ENCODE measurements at places on chromosomes 7 and 10.

DNA sequence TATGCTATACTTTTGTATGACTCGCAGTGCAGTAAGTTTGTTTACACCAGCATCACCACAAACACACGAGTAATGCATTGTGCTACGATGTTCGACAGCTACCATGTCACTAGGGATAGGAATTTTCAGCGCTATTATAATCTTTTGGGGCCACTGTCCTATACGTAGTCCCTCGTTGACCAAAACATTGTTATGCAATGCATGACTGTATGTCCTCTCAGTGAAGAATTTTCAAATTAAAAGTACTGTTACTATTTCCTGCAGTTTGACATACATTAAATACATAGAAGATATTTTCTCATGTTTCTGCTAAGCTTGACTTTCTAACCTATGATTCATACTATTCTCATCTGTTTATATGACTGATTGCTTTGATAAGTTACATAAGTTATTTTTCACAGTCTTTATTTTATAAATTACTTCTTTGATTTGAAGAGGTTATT, 203.6 kb downstream of the VTI1A start:
- DNase-seq, result no peak

DNA sequence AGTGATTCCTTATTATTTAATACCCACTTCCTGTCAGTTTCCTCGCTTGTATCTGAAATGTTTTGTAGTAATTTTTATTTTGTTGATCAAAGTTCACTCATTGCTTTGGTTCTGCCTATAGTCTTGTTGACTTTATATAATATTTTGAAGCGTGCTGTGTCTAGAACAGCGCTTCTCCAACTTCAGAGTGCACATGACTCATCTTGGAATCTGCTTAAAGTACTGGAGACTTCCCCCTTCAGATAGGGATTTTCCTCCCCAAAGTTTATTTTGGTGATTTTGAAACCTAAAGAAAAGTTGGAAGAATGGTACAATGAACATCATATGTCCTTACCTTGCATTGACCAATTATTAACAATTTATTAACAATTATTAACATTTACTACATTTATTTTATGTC, 5.8 kb downstream of the COMTD1 start:
- no peak for DNase-seq

DNA sequence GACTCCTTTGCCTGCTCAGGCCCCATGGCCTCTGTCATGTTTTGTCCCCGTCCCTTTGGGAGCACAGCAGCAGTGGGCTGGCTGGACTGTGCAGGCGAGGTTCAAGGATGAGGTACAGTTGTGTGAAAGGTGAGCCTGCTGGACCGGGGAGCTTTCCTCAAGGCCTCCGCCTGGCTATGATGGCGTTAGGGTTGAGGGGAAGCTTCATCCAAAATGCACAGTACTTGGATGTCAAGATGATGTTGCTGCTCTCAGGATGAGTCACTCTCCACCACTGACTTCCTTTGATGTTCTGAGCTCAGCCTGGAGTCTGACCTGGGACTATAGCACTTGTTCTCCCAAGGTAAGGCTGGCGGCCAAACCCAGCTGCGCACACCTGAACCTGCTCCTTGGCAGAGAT, 152.7 kb upstream of the SHH start:
- no peak for DNase-seq

GRCh38 chr7:49400891-49401550, 372.4 kb upstream of the VWC2 start:
- DNase-seq, result no peak

GRCh38 chr7:135756191-135756590, 7.6 kb upstream of the FAM180A start:
- DNase-seq, result no peak
